DND-41 (cell line): ENCODE measurements at places on chromosomes 5 and 9.

GRCh38 chr9:136180586-136180985, 24.3 kb downstream of the LHX3 start:
- DNase-seq = no peak

DNA sequence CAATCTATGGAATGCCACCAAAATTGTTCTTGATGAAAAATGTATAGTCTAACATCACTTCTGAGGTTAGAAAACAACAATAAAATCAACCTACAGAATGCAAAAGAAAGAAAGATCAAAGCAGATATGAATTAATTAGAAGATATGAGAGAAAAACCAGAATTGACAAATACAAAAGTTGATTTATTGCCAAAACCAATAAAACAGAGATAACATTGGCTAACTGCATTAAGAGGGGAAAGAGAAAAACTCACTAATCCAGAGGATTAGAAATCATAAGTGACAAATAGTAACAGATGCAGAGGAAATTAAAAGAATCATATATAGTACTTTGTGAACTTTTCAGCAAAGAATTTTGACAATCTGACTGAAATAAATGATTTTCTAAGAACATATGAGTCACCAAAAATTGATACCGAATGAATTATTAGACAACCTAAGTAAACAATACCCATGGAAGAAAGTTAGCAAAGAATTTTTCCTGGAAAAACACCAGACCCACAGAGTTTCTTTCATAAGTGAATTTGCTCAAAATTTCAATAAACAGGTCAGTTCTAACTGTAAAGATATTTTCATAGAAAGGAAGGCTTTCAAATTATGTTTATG, 167.7 kb downstream of the AOPEP start:
- no peak for DNase-seq

- no peak for DNase-seq
Measured at GRCh38 chr5:36680066-36680465, 73.7 kb downstream of the SLC1A3 start.

DNA sequence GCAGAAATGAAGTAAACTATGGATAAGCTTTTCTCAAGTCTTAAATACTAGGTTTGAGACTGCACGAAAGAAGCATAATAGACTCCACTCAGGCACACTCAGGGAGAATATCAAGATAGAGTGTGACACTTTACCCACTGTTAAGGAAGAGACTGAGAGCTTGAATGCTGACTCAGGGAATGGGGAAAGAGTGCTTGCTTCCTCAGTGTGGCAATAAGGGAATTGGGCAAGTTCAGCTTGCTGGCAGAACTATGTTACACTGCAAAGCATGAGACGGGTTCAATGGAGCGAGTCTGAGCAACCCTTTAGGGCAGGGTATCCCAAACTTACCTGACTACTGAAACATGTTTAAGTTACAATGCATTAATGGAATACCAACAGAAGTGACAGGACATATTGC, 237.7 kb upstream of the MEF2C start:
- no peak for DNase-seq

DNA sequence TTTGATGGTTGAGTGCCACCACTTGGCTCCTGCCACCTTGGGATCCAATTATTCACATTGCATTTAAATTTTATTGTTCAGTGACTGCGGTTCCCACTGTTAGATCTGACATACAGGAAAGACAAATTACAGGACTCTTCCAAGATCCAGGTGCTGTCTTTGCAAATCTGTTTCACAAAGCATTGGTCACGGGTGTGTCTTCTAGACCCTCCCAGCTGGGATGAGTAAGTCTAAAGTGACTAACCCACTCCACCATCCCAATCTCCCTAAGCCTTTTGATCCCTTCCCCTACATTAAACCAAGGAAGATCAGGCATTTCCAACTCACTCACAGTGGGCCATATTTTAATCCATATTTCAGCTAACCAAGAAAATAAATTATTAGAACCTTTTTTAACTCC, 1016.3 kb upstream of the CTNND2 start:
- DNase-seq = no peak

- DNase-seq = no peak
Measured at GRCh38 chr5:154189256-154189818, 1.2 kb upstream of the GALNT10 start.

GRCh38 chr5:132451387-132451786, 39.2 kb downstream of the IRF1 start:
- no peak for DNase-seq

- no peak for DNase-seq
Measured at GRCh38 chr5:34501016-34501415, 155.1 kb upstream of the RAI14 start.
